ENCODE measurements at places on chromosomes 1 and 21.

- peak; percentile 58 for DNase-seq
Observed at GRCh38 chr1:156860113-156860627, 495 bp upstream of the NTRK1 start.

DNA sequence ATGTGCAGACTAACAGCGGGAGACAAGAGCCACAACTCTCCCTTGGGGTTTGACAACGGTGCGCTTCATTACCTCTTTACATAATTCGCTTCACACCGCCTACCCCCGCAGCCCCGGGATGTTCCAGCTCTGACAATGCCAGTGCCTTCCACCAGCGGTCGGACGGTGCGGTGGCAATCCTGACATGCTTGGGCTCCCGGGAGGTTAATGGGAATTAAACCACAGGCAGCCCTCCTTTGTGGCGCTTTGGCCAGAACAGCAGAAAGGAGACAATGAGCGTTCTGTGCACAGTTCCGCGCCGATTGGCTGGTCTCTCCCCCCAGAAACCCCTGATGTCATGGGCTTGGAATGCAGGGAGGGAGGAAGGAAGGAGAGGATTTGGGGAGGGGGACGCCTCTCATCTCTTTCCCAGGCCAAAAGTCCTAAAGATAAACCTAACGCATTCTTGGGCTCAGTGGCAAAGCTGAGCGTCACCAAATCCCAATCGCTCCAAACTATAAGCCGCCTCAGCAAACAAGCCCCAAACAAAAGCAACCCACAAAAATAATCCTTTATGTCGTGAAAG is 1.3 kb downstream of the CNN3 start:
- DNase-seq = no peak

GRCh38 chr21:41188486-41189149 is 20.7 kb downstream of the BACE2 start:
- no peak for DNase-seq

- no peak for DNase-seq
Observed at GRCh38 chr1:204263254-204263910, 49.6 kb upstream of the GOLT1A start.

GRCh38 chr21:31554511-31555022 is 104.9 kb upstream of the SOD1 start:
- peak; percentile 2 for DNase-seq

- no peak for DNase-seq
Observed at GRCh38 chr21:33022828-33023573, 2.7 kb upstream of the OLIG2 start.

DNA sequence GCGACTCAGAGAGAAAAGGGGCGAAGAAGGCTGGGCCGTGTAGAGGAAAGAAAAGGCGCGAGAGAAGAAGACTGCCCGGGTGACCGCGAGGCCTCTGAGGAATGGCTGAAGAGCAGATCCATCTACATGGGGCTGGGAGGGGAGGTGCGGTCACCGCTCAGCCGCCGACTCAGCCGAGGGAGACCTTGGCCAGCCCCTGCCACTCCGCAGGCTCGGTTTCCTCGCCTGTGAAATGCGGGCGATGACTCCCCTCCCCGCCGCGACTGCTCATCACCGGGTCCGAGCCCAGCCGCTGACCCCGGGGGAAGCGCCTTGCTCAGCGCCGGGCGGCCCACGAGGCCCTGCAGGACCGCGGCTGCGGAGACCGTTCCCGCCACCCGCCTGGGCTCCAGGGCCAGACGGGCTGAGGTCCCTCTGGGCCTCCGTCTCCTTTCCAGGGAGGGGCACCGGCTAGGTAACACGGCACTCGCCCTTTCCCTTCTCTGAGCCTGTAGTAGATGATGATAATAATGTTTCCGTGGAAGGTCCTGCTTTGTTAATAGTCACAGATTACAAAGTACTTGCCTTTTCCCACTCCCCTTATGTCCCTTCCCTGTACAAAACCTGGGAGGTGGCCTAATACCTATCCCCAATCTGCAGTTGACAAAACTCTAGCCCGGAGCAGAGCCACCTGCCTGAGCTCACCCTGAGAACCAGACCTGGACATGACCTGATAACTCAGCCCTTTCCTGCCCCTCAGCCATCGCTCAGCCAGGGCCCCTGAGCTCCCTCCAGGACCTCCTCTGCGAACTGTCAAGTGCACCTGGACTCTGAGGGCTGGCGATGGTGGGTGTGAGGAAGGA is 1.6 kb upstream of the BSND start:
- DNase-seq = no peak

- DNase-seq = no peak
Observed at GRCh38 chr1:52814465-52814864, 28.1 kb upstream of the ZYG11A start.

GRCh38 chr1:81327743-81328142 is 473.0 kb upstream of the ADGRL2 start:
- DNase-seq = no peak

GRCh38 chr1:186839041-186839400 is 10.3 kb downstream of the PLA2G4A start:
- DNase-seq = no peak

DNA sequence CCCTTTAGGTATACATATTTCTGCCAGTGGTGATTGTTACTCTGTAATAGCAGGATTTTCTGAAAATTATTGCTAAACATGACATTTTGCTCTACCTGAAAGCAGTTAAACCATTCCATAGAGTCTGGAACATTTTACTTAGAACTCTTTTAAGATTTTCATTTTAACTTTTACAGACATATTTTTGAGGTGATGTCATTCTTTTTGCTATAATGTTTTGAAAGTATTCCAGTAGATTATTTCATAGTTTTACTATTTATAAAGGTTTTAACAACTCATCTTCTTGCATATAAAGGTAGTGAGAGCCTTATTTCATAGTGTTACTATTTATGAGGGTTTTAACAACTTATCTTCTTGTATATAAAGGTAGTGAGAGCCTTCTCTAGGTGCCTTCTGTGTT is 42.9 kb downstream of the PTBP2 start:
- DNase-seq = no peak

GRCh38 chr1:204516180-204516879 is at the start of gene MDM4:
MDM4 (plus strand) TSS chr1:204516406; CDS start chr1:204525519, 9,113 bp downstream.
- peak; percentile 90 for DNase-seq

DNA sequence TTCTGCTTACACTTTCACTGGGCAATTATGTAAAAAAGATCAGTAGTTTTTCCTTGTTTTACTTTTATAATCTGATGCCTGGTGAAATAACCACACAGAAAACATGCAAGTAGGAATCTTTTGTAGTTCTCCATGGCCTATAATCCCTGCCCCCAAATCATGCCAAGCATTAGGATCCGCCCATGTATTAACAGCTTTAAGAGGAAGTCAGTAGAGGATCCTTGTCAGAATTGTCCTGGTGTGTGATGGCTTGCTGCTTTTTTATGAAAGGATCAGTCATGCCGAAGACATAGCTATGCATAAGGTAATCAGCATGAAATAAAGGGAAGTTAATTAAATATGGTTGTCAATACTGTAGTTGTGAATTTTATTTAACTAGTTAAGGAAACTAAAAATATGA is 20.0 kb downstream of the ADGRL2 start:
- DNase-seq = no peak

DNA sequence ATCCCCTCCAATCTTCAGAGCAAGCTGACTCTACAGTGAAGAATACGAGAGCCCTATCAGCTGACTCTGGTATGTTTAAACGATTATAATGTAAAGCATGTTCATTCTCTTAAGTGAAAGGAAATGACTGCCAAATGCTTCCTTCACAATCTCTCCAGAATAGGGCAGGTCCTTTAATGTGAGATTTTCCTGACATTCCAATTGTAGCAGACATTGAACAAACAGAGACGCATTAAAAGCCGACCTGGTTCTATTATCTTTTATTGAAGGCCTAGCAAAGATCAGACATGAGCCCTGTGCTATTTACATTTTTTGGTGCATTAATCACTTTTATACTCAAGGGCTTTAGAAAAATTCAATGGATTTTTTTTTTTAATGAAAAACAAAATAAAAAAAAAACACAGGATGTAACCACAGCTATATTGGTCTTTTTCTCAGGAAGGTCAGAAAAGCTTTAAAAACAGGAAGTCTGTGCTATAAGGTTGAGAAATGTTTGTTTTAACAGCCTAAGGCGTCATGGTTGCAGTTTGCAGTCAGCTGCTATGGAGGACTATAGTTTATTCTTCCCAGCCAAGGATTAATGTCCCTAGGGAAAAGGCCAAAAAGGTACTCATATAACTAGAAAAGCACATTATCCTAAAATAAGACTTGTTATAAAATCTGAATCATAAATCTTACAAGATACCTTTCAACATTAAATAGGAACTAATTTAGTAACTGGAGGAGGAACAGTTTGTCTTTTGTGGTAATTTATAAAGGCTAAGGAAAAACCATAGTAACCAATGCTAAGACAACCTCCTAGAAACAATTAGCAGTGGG is 104.8 kb downstream of the RERE start:
- no peak for DNase-seq

GRCh38 chr1:19664453-19665185 is at the start of gene HTR6:
HTR6 (plus strand) TSS chr1:19664875; CDS start chr1:19665754, 879 bp downstream.
- DNase-seq = no peak

DNA sequence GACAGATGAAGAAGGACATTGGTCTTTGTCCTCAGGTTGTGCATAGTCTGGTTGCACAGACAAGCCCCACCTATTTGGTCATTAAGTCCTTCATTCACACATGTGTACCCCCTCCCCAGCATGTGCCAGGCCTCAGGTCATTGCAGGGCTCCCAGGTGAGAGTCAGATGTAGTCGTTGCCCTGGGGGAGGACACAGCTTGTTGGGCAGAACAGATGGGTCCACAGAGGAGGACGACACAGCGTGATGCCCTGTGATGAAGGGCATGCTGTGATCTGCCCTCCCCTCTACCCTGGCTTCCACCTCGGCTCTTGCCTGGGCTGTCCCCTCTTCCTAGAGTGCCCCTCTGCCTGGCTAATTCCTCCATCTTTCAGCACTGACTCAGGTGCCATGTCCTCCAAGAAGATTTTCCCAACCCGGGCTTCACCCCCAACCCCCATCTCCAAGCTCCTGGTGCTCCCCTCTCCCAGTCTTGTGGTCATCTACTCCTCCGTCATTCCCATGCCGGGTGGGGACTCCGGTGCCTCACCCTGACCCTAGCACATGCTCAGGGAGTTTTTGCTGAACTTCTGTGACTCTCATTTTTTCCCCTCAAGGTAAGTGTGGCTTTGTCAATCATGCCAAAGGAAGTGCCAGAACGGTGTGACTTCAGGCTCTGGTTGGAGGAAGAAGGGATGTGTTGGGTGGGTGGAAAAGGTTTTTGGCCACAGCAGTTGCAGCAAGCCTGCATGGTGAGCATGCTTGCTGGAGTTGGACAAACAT is 220.5 kb downstream of the FOXD2 start:
- no peak for DNase-seq

Data from activated T-helper 9 cell treated with anti-CD3 and anti-CD28 coated beads, Interleukin-2, amount 50 U/mL, for 16 hours (primary cell).